NCI-H1417 (cell line): ENCODE measurements at places on chromosomes 2 and 18.

GRCh38 chr2:72033636-72034035 is 114.0 kb downstream of the CYP26B1 start:
- no peak for DNase-seq

DNA sequence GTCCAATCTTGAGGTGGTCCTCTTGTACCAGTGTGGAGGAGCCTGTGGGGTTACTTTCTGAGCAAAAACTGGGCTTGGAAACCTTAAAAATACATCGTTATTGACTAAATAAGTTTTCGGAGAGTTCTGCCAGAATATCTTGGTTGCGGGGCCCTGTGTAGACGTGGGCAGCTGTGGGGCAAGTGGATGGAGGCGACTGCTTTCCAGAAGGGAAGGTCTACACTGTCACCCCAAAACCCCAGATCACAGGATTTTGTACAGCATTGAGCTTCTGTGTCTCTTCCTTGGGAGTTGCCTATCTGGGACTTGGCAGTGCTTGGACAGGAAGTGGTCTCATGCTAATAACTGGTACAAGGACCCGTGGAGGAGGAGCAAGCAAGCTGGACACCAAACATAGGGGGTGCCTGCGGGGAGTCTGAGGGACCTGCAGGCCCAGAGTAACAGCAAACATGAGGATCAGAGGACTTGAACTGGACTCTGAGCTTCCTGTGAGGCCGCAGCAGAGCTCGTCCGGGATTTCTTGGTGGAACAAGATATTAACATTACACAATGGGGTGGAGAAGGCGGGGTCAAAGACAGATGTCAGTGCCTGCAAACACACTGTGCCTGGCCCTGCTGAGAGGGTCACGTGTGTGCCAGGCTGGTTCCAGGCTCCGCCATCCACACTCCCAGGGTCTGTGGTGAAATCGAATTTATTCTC is 48.0 kb upstream of the CTLA4 start:
- DNase-seq = no peak

- no peak for DNase-seq
Measured at GRCh38 chr2:70010576-70011111, 49.2 kb upstream of the ASPRV1 start.

- no peak for DNase-seq
Measured at GRCh38 chr18:59536166-59536565, 161.1 kb downstream of the CCBE1 start.

DNA sequence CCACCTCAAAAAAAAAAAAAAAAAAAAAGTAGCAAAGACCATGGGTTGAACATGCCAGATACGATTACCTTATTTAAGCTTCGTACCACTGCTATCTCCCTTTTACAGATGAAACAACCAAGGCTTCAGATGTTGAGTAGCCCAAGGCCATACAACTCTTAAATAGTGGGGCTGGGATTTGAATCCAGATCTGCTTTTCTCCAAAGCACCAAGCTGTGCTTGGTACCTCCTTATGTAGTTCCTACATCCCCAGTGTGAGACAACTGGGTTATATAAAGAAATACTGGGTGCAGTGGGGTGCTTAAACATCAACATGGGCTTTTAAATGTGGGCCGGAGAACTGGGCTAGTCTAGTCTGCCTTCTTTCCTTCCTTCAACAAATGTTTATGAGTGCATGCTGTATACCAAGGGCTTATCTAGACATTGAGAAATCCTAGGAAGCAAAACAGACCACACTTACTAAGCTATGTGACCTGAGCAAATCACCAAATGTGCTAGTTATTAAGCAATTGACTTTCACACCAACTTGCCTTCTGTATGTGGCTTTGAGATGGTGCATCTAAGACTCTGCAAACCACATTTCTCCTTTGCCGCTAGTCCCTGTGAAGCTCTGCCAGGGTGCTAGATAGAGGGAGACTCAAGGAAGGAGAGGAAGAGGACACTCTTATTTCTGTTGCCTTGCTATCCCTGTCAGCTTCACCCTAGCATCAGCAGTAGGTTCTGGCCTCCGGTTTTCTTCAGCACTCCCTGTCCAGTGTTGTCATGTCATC is 206.8 kb upstream of the FBXO11 start:
- no peak for DNase-seq

- DNase-seq = no peak
Measured at GRCh38 chr2:151085181-151085611, 176.5 kb downstream of the RBM43 start.

DNA sequence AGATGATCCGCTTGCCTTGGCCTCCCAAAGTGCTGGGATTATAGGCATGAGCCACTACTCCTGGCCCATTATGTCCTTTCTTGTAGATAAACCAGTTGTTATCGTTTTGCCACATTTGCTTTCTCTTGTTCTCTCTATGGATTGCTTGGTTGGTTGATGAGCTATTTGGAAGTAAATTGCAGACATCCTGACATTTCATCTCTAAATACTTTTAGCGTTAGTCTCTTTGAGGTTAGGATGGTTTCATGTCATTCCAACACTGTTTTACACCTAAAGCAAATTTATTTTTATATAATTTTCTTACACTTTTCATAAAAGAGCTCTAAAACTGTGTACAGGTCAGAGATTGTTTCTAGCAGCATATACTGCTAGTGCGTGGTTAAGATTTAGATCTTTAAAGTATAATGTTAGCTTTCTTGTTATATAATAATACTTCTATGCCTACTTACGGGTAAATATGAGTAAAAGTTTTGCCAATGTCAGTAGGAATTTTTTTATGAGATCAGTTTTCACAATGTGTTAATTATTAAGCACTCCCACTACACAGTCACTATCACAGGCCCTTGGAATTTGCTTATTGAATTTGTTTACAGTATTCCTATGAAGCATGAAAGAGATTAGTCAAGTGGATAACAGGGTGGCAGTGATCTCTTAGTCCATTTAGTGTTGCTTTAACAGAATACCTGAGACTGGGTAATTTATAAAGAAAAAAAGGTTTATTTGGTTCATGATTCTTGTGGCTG is 10.3 kb downstream of the POLI start:
- DNase-seq = no peak

DNA sequence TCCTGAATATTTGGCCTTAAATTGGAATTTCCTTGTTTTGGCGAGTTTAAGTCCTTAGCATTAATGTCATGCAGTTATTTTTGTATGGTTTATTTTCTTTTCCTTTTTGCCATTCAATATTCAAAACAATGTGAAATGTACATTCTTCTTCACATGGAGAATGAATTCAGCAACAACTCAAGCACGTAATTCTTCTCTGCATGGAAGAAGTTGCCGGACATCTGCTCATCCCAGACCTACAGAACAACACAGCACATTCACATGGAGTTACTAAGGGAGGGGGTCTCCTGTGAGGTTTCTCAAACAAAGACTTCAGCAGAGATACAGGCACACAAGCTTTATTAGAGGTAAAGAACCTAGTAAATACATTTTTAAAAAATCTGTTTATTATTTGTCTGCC is 236.8 kb downstream of the SATB2 start:
- DNase-seq = no peak

DNA sequence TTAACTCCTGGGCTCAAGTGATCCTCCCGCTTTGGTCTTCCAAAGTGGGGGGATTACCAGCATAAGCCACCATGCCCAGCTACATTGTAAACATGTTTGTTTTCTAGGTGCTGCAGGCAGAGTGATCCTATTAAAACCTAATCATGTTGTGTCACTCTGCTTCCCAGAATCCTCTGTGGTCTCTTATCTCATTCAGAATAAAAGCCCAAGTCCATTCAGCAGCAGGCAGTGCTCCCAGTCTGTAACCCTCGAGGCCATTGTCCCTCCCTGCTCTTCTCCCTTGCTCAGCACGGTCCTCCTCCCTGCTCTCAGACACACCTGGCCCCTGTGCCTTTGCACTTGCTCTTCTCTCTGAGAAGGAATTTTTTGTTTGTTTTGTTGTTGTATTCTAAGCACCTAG is 11.1 kb upstream of the CABYR start:
- no peak for DNase-seq

DNA sequence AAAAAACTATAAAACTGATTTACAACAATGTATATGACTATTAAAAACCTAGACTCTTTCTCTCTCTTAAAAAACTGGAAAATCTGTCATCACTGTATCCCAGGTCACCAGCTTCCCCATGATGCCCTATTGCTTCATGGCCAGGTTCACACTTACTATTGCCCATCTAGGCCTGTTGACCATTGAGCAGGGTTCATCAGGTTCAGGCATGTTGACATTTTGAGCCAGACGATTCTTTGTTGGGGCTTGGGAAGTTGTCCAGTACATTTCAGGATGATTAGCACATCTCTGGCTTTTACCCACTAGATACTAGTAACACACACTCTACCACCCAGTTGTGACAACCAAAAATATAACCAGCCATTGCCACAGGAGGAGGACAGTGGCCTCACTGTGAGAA is 26.9 kb upstream of the RAB27B start:
- DNase-seq = no peak

DNA sequence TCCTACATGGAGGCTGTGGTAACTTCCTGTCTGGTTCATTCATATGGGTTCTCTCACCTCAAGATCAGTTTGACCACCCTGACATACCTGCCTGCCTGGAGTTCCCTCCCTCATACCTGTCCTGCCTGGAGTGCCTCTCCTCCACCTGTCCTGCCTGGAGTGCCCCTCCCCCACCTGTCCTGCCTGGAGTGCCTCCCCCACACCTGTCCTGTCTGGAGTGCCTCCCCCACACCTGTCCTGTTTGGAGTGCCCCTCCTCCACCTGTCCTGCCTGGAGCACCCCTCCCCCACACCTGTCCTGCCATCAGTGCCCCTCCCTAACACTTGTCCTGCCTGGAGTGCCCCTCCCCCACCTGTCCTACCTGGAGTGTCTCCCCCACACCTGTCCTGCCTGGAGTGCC is 461.9 kb downstream of the PTPRM start:
- DNase-seq = no peak

DNA sequence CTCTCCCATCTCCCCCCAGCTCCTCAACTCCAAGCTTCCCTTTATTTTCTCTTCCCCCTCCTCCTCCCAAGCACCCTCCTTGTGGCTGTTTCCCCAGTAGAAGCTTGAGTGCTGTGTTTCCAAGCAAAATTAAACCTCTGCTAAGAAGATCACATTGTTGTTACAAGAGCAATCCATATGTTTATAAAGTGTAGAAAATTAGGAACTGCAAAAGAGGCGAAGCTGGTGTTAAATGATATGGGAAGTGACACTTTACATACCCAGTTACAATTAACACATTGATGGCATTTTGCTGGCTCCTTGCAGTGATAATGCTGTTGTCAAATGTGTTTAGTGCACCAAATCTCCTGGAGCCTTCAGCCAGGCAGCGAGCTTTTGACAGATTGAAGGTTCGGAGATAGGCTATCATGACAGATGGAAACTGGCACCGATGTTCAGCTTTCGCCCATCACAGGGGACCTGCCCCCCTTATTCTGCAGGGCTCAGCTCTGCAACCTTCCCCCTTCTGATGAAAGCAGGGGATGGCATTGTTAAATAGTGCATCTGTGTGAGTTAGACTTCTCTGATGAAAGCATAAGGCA is 259.8 kb upstream of the ATP5MC3 start:
- peak; percentile 61 for DNase-seq

- no peak for DNase-seq
Measured at GRCh38 chr18:62735387-62735786, 20.0 kb downstream of the PHLPP1 start.

DNA sequence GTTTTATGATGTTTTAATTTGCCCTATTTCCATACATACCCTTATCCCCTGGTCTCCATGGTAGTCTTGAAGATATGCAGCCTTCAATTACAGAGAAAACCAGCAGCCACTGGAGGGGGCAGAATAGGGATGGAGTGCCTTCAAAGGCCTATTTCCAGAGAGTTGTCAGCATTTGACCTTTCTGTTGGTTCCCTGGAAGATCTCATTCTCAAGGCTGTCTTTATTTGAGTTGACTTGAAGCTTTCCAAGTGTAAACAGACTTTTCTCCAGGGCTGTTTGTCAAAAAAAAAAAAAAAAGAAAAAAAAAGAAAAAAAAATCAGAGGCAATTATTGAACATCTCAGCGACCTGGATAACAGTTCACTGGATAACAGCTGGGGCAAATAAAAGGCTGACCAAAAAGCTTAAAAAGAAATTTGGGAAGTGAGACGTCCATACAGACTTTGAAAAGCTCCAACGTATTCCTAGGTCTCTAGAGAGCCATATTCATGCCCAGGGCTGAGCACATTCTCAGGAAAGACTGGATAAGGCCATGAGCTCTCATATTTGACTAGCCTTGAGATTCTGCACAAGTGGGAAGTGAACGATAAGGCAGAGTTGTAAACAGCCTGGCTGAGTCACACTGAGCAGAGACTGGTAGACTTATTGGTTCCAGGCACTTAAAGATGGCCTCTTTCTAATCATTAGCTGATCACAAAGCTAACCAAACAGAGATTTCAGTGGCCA is 126.6 kb downstream of the VAPA start:
- DNase-seq = no peak

DNA sequence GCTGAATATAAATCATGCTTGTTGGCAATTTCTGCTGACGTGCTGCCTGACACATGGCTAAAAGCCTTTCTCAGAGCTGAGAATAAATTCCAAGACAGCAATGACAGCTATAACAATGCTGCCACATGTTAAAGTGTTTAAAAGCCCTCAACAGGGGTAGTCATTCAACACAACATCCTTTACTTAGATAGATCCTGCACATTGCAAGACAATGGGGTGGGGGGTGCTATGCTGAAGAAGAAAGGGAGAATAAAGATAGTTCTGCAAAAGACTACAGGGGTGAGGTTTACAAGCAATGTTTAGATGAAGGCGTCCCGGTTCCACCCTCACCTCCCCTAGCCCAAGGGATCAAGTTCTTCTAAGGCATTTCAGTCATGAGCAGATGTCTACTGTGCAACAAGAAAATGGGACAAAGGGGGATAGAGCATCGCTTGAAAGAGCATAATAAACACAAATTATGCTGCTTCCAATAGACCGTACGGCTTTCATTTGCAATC is 291.0 kb upstream of the ACVR2A start:
- no peak for DNase-seq

GRCh38 chr2:28649481-28650265 is 102.0 kb upstream of the PPP1CB start:
- DNase-seq = no peak
